ENCODE measurements at places on chromosomes 7 and 10.
A peak's percentile ranks its signal among the peaks of the same experiment; 100 is the strongest.

DNA sequence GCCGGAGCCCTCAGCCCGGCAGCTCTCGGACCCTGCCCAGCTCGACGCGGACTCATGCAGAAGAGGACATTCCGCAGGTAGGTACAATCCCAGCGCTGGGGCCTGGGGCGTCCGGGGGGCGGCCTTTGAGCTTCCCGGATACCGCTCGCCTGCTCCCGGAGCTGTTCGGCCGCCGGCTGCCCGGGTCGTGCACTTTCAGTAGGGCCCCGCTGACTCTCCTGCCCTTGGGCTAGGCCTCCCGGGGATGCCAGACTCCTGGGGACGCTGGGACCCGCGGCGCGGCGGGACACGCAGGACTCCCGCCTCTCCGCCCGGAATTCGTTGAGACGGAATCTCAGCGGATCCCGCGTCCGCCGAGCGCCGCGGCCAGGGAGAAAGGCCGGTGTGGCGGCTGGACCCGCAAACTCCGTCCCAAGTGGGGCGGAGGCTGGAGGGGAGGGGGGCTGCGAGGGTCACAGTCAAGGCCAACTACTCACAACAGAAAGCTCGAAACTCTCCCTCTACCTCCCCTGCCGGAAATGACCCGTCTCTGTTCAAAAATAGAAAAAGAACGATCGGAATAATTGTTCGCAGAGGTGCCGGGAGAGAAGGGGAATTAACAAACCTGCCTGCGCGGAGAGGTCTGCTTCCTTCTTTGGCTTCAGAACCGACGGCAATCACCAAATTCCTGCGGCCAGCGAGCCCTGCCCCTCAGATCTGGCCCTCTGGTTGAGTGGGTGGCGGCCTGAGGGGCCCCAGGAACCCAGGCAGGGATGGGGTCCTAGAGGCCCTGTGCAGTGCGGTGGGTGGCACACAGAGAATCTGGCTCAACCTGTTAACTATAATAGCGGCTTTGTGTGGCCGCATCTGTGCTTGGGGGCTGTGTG is 9.2 kb downstream of the TLX1 start:
- no peak for DNase-seq

- DNase-seq: no peak
Observed at GRCh38 chr7:108189733-108190388, 59.7 kb upstream of the LAMB4 start.

GRCh38 chr10:78335691-78336401 is 302.2 kb downstream of the RPS24 start:
- peak; percentile 24 for DNase-seq

- DNase-seq: no peak
Observed at GRCh38 chr7:20141666-20142065, 75.5 kb downstream of the MACC1 start.

GRCh38 chr7:27546610-27547009 is 116.1 kb downstream of the HIBADH start:
- no peak for DNase-seq

GRCh38 chr10:974785-975074 is 13.5 kb upstream of the GTPBP4 start:
- peak; percentile 3 for DNase-seq

DNA sequence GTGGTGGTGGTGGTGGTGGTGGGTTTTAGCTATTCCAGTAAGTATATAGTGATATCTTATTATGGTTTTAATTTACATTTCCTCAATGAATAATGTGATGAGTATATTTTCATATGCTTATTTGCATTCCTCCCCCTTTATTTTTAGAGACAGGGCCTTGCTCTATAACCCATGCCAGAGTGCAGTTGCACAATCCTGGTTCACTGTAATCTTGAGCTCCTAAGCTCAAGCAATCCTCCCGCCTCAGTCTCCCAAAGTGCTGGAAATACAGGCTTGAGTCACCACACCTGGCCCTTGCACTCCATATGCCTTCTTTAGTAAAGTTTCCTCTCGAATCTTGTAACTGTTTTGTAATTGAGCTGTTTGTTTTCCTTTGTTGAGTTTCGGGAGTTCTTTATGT is 577.7 kb upstream of the AUTS2 start:
- no peak for DNase-seq

DNA sequence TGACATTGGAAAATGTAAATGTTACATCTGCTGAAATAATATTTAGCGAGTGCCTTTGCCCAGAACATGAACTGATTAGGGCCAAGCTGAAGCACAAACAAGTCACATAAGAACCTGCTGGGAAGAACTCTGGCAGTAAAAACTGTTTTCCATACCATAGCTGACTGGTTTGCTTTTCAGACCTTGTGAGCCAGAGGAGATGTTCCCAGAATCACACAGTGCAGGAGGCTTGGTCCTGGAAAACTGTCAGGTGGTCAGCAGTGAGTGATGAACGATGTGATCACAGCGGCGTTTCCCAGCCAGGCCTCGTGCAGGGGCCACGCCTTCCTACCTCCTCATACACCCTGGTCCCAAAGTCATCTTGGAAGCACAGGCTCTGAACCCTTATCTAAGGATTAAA is 164.2 kb upstream of the EEPD1 start:
- DNase-seq: no peak

GRCh38 chr10:113965683-113966082 is 78.0 kb upstream of the ADRB1 start:
- DNase-seq: no peak

GRCh38 chr7:44072364-44073231 is 7.2 kb upstream of the PGAM2 start:
- peak; percentile 78 for DNase-seq

DNA sequence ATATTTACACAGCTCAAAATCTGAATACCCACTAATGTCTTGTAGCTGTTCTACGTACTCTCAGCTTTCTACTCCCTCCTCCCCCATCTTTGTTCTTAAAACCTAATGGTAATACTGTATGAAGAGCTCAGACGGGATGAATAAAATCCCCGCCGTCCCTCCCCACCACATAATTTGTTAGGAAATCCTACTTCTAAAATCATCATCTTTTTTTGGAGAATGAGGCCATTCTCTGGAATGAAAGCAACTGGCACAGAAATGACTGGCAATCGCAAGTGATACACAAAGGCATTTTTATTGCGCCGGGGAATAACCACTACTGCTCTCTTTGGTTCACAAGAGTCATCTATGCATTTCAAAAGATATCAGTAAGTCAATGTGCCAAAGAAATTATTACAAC is 27.3 kb downstream of the SLC35B4 start:
- DNase-seq: no peak

DNA sequence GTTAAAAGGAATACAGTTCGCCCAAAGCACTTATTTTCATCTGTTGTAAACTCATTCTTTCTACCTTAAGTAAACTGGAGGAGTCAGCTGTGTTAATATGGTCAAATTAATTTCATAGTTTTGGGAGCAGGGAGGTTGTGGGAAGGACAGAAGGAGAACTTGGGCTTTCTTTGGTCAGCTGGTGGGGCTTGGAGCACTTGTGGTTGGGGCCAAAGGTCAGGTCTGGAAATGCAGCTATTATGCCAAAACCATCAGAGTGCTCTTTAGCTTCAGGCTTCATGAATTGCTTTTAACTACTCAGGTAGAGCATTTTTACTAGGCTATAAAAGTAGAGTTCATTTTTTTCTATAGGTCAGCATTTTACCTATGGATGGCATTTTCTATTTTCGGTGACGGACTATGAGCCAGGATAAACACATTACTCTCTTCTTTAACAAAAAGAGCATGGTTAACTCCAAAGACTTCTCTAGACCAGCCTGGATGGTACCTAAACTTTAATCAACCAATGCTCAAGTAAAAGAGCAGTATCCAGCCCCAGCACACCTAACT is 30.0 kb downstream of the STEAP4 start:
- no peak for DNase-seq

GRCh38 chr7:157281221-157281998 is 55.4 kb upstream of the DNAJB6 start:
- no peak for DNase-seq

DNA sequence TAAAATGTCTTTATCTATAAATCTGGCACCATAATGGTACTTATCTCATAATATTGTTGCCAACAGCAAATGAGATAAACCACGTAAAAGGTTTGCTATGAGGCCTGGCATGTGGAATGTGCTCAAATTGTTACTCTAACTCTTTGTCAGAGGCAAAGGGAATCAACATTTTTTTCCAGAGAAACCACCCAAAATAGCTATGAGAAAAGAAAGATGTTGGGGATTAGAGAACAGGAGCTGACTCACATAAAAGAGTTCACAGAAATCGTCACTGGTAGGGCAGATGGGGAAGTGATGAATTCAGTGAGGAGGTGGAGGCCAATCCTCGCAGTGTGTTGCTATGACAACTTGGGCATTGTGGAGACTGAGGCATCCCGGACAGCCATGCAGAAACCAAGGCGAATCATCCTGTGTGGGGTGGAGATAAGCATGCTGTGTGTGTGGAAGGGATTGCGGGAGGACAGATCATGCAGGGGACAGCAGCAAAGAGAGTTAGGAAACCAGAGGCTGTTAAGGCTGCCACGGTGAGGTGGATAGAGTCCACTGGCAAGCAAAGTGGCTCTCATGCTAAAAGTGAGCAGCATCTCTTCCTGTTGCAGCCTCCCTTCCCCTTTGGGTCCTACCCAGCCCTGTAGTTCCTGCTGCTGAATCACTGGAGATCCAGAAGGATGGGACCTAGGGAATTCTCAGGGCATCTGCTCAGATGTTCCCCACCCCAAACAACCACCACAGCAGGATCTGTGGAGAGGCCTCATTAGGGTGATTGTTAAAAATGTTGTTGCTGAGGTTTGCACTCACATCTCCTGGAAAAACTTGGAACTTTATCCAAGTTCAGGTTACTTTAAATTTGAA is 103.9 kb downstream of the CUBN start:
- DNase-seq: peak; percentile 85

DNA sequence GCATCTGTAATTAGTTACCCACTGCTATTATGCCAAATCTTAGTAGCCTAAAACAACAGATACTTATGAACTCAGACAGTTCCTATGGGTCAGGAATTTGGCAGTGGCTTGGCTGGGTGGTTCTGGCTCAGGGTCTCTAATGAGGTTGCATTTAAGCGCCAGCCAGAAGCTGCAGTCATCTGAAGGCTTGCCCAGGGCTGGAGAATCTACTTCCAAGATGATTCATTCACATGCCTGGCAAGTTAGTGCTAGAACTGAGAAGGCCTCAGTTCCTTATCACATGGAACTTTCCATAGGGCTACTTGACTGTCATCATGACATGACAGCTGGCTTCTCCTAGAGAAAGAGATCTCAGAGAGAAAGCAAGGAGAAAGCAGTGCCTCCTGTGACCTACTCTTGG is 121.3 kb downstream of the AVL9 start:
- no peak for DNase-seq

DNA sequence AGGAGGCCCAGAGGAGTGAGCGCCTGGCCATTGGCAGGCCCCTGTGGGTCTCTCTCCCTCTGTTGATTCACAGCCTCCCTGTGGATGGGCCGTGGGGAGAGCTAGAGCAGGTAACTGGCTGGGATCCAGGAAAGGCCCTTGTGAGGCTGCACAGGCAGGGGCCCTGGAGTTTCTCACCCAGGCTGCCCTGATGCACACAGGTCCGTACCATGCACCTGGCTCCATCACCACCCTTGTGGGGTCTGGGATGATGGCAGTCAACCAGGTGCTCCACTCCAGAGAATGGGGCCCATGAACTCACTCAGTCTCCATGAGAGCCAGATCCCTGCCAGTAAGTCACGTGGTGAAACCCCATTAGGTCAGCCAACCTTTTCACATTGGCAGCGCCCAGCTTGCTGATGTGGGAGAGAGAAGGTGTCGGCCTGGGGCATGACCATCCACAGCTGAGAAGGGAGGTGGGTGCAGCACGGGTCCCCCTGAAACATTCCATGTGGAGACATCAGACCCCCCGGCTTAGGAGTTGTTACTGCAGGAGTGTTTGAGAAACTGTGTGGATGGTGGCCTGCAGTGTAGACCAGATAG is 320.8 kb downstream of the ADARB2 start:
- no peak for DNase-seq

GRCh38 chr7:116736927-116737715 is 65.1 kb downstream of the MET start:
- DNase-seq: no peak

DNA sequence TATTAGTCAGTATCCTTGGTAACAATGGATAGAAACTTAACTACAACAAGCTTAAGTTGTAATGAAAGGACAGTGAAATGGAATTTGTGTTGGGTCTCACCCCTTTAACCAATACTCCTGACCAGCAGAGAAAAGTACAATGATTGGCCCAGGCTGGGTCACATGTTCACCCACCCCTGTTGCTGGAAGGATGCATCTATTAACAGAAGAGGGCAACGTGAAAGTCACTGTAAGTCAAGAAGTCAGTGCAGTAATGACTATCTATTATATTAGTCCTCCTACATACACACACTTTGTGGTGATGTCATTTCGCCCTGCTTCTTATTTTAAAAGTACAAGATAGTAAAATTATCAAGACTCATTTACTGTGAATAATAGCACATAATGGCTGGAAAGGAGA is 16.2 kb downstream of the PNLIPRP2 start:
- DNase-seq: no peak

DNA sequence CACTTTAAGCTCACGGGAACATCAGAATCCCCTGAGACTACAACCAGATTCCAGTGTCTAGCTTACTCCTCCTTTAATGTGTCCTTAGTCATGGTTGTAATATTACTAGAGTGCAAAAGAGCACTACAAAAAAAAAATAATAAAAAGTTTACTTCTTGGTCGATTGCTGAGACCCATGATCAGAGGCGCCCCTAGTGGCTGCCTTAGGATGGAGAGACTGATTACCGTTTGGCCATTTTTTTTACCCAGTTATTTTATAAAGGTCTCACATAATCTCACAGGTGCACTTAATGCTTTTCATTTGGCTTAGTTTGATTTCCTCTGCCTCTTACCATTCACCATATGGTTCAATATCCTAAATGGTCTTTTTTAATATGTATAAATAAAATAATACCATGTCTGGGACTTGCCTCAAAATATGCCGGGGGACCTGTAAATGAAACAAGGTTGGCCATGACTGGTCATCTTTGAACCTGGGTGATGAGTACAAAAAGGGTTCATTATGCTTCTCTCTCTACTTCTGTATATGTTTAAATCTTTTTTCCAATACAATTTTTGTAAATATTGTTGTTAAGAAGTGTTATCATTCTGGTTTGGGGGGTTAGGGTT is 331.5 kb upstream of the NFE2L3 start:
- DNase-seq: no peak

DNA sequence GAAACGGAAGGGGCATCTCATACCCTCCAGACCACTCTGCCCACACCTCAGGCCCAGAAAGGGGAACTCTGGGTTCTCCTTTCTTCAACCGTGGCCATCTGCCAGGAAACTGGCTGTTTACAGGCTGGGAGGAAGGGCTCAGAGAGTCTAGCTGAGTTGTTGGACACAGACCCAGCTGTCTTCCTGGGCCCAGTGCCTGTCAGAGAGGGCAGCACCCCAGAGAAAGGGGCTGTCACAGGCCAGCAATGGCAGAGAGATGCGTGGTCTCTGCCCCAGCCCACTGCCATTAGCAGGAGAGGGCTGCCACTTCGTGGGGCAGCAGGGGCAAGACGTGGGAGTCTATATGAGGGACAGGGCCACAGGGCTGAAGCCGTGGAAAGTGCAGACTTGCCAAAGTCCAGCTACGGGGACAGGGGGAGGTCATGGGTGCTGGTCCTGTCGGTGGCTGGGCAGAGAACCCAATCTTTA is 11.0 kb downstream of the GRID1 start:
- DNase-seq: no peak
